ENCODE measurements at places on chromosomes 4 and X.

GRCh38 chr4:105215609-105216313 lies 69.1 kb downstream of the TET2 start:
- DNase-seq: no peak

DNA sequence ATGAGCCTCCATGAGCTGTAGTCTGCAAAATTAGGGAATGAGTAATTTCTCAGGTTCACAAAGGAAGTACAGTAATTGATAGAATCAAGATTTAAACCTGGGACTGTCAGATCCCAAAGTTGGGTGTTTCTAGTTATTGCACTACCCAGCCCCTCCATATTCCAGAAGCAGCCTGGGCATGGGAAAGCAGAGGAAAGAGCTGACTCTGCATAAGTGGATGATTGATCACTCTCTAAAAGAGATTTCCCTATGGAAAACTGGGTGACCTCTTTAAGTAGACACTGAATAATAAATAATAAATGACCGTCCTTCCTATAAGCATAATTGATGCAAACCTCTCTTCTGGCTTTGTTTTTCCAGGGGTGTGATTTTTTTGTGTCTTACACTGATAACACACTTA lies 5.2 kb downstream of the NAAA start:
- no peak for DNase-seq

GRCh38 chr4:105113800-105114199 lies 32.9 kb upstream of the TET2 start:
- DNase-seq: no peak

GRCh38 chr4:69984030-69984443 lies 11.7 kb upstream of the STATH start:
- peak; percentile 66 for DNase-seq

DNA sequence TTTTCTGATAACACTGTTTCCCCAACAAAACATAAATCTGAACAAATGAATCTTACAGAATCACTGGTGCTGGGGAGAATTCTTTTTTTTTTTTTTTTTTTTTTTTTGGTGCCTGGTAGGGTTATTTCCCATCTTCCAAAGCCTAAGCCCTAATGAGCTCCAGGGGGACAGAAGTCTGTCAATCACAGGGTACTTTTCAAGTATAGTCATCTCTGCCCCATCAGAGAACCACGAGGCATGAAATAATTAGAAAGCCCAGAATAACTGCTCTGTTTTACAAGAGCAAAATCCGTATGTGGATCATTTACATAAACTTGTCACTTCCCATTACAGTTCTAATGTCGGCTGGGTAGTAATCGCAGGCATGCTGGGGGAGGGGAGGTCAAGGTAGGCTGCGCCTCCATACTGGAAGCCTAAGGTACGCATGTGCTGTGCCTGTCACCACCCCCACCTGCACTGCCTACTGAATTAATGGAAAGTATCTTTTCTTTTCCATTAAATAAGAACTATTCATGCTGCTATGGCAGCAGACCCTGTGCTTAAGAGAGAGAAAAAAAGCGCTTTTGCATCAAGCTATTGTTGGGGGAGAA lies 164.7 kb upstream of the LEF1 start:
- DNase-seq: no peak

Measured in skeletal muscle cell (primary cell).